AG08396 (cell line): ENCODE measurements at places on chromosomes 4 and X.

- peak; percentile 50 for DNase-seq
Observed at GRCh38 chr4:17762726-17763125, 18.7 kb downstream of the FAM184B start.

- DNase-seq = no peak
Observed at GRCh38 chr4:48774760-48775710, 5.0 kb downstream of the FRYL start.

DNA sequence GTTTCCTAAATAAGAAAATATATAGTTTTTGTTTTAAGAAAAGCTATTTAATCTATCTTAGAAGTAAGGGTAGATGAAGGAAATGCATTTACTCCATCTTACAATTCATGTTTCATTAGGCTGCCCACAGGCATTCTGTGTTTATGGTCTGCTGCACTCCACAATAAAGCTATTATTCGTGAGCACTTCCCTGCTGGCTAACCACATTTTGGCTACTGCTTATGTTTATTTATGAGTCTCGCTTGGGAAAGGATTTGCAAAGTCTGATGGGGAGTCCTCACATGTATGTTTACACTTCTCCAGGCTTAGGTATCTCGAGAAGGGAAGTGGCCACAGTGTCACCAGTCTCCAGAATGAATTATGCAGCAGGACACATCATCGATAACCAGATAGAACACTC lies 260.8 kb upstream of the VCX start:
- no peak for DNase-seq

GRCh38 chr4:88503344-88503743 lies 20.2 kb downstream of the PYURF start:
- DNase-seq = no peak

DNA sequence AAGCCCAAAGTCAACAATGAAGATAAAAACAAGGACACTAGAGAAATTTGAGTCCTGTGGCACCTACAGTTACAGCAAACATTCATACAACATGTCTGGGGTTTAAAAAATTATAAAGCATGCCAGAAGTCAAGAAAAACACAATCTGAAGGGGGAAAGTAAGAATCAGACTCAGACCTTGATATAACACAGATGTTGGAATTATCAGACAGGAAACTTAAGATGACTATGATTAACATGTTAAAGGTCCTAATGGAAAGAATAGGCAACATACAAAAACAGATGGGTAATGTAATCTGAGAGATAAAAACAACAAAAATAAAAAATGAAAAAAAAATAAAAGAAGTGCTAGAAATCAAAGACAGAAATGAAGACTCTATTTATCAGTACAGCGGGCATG lies 446.5 kb downstream of the SPRY1 start:
- no peak for DNase-seq

DNA sequence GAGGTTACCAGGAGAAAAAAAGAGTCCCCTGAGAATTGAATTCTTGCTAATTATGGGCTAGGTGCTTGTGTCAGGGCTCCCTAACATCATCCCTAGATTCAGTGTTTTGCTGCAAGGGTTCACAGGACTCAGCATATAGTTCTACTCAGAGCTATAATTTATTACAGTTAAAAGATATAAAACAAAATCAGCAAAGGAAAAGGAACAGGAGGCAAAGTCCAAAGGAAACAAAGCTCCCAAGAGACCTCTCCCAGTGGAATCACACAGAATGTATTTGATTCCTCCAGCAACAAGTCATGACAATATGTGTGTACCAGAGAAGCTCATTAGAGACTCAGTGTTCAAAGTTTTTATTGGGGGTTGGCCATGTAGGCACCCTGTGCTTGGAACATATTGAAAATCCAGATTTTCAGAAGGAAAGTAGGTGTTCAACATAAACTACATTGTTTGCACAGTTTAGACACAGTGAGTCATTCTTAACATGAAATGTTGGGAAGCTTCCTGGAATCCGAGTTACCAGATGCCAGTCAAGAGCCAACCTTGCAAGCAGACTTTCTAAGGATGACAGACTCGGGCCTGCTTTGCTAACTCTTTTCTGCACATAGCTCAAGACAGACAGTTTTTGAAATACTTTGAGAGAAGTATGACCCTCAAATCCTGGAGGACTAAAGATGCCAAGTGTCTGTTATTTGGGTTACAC lies 311.3 kb upstream of the EMCN start:
- DNase-seq = no peak

GRCh38 chr4:140867356-140867755 lies 111.2 kb upstream of the TBC1D9 start:
- DNase-seq = no peak

DNA sequence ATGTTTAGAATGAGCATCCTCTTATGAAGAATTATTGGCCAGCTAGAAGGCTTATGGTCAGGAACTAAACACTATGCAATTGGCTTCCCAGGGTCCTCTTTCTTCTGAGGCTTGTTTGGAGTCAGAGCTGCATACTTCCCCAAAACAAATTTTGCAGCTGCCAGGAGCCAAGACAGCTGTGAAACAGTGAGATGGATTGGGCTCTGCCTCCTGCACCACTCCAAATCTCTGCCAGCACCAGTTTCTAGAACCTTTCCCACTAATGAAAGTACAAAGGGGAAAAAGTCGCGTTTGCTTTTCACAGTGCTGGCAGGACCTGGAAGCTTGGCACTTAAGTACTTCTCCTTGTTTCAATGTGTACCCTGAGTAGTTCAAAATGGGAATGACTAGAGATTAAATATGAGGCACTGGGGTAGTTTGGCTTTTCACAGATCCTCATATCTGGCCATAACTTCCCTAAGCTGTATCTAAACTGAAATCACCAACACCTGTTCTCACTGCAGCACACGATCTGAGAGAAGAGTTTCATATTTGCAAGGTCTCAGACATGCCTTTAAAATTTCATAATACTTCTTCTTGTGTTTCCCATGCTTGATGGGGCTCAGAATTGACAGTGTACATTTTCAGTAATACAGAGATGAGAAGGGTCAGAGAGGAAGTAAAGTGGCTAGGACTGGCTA lies 20.7 kb upstream of the AR start:
- no peak for DNase-seq

- DNase-seq = no peak
Observed at GRCh38 chr4:144223149-144223548, 82.6 kb upstream of the GYPA start.

- no peak for DNase-seq
Observed at GRCh38 chr4:69833251-69833650, 26.7 kb downstream of the SULT1E1 start.

GRCh38 chr4:156195914-156196313 lies 242.2 kb upstream of the CTSO start:
- DNase-seq = no peak

DNA sequence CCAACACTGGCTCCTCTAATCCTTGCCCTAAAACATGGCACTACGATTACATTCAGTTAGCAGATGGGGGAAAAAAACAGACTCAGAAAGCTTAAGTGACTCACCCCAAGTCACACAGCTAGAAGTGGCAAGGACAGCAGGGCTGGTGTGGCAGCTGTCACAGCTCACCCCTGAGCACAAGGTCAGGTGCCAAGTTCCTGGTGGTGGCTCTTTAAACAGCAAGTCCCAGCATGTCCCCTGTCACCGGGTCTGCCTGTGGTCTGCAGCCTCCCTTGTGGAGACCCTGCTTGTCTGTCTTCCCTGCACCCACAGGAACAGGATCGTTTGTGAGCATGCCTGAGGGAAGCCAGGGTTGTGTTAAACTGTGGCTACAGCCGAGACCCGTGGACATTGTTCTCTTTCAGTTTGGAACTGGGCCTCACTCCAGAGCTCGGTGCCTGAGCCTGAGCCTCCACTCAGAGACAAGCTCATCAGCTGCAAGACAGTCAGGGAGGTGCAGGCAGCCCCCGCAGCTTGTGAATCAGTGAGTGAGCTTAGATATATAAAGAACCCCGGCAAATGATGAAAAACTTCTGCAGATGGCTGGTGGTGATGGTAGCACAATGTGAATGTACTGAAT lies 260.8 kb downstream of the BCOR start:
- no peak for DNase-seq

DNA sequence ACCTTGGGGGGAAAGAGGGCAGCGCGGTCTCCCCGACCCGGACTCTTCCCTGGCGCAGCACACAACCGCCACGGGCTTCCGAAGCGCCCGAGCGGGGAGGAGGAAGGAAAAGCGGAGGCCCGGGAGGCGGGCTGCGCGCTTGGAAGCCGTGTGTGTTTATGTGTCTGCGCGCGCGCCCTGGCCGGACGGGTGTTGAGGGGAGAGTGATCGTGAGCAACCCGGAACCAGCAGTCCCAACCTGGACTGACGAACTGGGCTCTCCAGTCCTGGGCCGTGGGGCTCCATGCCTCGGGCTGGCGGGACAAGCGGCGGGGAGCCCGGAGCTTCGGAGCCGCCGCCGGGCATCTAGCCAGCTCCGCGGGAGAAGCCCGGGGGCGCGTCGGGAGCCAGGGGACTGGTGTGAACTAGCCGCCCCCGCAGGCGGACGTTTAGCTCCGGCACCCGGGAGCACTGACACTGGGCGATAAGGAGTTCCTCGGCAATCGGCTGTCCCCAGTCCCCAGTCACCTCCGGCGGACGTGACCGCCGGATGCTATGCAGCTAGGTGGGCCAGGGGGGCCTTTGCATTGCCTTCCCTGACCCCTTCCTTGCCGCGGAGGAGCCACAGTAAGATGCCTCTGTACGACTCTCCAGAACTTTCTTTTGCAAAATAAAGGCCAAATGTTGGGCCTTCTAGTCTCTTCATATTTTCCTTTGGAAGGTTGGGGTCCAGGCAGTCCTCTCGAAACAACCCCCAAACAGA lies 74.8 kb upstream of the BCOR start:
- peak; percentile 64 for DNase-seq

DNA sequence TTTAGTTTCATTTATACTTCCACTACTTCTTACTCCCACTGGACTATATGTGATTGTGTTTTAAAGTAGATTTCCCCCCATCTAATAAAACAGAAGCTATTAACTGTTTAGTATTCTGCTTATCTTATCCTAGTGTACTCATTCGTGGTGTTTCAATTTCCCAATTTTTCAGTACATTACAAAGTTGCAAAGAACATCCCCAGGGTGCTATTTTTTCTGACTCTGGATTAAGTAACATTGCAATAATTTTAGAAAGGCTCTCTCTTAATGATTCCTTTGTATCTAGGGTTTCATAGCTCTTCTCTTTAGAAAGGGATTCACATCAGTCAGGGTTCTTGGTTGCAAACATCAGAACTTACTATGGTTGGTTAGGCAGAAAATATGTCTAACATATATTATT lies 317.9 kb upstream of the DIPK2B start:
- no peak for DNase-seq

- no peak for DNase-seq
Observed at GRCh38 chr4:184959309-184959708, 59.0 kb upstream of the HELT start.

DNA sequence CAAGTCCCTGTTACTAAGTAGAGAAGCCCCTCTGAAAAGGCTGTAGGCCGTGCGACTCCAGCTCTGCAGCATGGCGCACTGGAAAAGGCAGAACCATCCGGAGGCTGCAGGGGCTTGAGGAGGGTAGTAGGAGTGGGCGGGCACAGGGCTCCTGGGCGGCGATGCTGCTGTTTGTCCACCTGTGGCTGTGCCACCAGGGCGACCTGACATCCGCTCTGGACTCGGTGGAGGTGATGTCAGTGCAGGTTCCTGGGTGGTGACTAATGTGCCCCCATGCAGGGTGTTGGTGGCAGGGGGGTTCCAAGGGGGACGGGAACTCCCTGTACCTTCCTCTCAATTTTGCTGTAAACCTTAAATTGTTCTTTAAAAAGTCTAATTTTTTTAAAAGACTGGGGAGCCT lies 58.3 kb downstream of the PCGF3 start:
- no peak for DNase-seq

DNA sequence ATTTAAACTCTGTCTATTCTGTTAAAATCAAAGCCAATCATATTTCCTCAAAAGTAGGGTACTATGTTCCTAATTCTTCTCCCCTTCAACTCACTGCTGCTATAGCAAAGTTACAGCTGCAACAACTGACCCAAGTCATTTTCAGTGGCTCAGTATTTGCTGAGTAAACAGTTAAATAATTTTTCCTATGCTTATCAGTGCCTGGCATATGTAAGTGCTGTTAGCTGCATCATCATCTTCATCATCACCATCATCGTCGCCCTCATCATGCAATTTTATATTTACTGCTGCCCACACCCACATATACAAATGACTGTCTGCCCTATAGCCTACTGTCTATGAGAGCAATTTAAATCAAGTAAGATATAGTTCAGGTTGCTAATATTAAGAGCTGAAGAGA lies 21.9 kb downstream of the COQ2 start:
- no peak for DNase-seq

- peak; percentile 78 for DNase-seq
Observed at GRCh38 chrX:53281321-53281822, at the start of gene IQSEC2. IQSEC2 (minus strand) TSS chrX:53281584.

DNA sequence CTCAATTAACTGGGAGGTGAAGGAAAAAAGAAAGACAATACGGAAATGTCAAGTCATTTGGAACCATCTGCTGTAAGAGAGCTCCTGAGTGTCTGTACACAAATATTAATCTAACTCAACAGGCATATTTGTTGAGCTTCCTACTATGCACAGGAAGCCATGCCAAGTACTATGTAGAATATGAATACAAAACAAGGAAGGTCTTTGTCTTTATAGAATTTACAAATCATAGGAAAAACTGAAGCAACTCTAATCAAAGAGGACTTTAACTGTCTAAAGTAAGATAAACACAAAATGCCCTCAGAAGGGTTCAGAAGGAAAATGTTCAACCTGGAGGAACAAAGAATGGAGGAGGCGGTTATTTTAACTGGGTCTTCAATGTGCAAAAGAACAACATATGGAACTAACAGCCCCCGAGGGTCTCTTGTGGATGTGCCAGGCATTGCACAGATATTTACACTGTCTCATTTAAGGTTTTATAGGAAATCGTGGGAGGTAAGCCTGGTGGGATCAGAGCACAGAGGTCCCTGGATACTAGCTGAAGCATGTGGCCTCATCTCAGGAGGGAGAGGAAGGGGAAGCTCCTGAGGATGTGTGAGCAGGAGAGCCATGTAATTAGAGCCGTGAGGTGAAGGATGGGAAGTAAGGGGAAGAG lies 5.8 kb downstream of the FAM114A1 start:
- no peak for DNase-seq

DNA sequence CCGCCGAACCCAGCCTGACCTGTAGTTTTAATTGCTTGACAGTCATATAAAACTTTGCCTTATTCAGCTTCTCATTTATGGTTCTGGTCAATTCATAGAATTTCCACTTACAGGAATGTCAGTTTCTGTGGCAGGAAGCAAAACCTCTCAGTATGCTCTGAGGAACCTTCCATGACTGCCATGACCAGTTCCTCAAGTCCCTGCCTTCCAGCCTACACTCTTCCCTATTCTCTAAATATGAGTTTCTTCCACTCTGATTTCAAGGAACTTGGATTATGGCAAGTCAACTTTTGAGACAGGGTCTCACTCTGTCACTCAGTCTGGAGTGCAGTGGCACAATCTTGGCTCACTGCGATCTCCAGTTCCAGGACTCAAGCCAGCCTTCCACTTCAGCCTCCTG lies 26.0 kb upstream of the NSUN7 start:
- no peak for DNase-seq

DNA sequence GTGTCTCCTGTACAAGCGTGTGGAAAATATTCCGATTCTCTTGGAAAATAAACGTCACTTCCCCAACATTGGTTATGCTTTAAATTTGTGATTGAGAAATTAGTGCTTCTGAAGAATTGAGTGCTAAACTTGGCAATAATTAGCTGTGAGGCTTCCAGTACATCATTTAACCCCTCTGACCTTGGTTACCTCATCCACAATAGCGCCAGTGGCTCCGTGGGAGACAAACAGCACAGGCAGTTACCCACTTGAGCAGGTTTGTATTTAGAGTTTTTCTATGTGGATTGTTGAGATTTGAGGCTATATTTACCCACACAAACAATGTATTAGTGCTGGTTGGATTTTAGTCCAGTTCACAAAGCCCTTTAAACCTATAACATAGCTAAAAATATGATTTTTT lies 476.5 kb downstream of the NKX6-1 start:
- DNase-seq = no peak
